ENCODE measurements at places on chromosomes 2 and 18.

DNA sequence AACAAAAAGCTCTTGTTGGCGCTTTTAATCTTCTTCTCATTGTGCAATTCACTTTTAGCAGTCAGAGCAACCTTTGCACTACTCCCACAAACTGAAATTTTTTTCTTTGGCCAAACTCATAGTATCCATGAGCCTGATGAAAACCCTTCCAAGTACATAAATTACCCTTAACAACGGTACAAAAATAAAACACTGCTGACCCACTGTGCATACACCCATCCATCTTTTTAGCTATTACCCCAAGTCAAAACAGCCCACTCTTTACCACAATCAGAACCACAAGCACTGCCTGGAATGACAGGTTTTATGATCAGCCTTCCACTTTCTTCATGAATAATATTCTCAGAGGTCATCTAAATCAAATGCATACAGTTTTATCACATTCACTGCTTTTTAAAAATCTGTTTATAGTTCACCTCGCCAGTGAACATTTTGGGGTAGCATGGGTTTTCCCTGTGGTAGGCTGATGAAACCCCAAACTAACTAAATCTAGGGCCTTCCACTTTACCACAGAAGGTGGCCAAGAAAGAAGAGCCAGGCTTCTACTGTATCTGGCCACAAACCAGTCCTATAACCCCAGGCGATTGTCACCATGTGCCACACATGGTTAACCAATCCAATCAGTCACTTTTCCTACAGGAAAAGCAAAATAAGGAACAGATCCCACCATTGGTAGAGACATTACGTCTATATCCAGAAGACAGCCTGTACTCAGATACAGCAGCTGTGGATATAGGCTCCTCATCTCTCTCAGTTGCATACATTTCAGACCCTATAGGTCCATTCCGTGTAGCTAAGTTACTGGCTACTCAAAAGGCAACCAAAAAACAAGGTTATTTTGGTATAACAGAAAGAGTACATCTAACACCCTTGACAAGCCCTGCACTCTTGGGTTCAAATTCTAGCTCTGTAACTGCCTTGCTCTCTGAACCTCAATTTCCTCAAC is 171.3 kb downstream of the THADA start:
- DNase-seq: no peak

- no peak for DNase-seq
Observed at GRCh38 chr2:205034034-205034433, 488.8 kb downstream of the PARD3B start.

- no peak for DNase-seq
Observed at GRCh38 chr18:76195601-76196000, 299.4 kb downstream of the ZNF516 start.

DNA sequence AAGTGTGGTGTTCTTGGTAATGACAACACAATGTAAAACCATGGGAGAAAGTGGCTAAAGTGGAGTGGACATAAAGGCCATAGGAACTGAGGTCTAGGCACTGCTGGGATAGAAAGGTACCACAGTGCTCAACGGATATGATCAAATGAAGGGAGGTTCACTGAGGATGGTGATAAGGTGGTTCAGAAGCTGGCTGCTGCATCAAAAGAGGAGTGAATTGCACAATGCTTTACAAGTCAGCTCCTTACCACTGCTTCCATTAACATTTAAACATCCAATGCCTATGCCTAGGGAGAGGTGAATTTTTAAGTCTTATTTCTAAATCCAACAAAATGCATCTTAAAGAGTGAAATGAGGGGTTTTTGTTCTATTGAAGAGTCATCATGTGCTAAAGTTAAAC is 100.1 kb upstream of the ITGB6 start:
- DNase-seq: no peak

DNA sequence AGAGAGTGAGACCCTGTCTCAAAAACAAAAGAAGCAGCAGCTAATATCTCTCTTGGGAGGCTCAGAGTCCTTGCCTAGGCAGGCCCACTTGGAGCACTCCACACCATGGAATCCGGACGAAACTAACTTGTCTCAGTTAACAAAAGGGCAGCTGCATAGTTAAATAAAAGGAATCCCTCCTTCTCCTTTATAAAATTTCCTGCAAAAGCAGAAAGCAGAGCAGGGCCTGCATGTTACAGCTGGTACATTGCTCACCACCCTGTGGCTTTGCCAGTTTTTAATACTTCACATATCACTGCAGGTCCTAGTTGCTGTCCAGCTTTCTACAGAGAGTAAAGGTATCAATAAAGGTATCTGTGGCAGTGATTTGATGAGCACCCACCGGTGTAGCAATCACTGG is 93.6 kb downstream of the ASAP2 start:
- no peak for DNase-seq

DNA sequence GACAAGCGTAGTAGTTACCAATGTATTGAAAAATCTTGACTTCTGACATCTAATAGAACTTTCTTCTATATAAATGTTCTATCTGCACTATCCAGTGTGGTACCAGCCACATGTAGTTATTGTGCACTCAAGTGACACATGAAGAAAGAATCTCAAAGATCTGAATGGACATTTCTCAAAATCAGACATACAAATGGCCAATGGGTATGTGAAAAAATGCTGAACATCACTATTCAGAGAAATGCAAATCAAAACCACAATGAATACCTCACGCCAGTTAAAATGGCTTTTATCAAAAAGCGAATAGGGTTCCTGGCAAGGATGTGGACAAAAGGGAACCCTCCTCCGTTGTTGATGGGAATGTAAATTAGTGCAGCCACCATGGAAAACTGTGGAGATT is 37.5 kb upstream of the SMCHD1 start:
- DNase-seq: no peak

GRCh38 chr18:76822506-76823160 is at the start of gene ZNF236:
TSS of gene ZNF236 (plus strand) at chr18:76822557. CDS start at chr18:76822608, 51 bp downstream.
- DNase-seq: peak; percentile 75

DNA sequence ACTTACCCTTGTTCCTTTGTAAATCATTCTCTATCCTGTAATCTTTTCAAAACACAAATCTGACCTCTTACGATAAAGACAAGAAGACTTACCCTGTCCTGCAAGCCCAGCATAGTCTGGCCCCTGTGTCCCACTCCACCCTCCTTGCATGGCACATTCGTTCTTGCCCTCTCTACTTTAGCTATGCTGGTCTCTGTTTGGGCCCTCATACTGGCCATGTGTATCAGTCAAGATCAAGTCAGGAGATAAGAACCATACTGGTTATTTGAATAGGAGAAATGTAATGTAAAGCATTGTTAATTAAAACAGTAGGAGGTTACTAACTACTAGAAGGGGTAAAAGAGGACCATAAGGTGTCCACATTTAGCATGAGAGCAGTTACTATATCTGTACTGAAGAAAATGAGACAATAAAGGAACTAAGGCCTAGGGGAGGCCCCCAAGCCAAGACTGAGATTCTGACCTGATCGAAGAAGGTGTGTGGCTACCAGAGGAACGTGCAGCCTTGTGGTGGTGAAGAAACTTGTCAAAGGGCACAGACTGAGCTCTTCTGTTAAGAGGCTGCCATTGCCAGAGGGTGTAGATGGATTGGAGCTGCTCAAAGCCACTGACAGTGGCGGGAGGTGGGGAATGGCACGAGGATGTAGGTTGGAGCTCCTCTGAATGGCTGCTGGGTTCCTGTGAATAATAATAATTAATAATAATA is 80.8 kb downstream of the KCTD18 start:
- DNase-seq: no peak

GRCh38 chr2:9558948-9559381 is 3.3 kb upstream of the ADAM17 start:
- no peak for DNase-seq

DNA sequence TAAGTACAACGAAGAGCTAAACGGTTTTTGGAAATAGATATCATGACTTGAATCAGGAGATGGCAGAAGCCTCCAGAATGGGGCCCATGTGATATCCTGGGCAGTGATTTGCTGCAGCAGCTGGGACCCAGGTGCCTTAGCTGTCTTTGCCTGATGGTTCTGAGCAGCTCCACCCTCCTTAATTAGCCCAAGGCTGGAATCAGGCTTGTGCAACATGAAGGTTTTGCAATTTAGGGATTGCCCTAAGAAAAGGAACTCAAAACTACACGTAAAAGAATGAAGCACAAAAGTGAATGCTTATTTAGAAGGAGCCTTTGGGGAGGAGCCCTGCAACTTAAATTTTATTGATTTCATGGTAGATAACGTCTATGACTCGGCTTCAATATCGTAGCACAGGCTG is 17.3 kb upstream of the CNDP2 start:
- no peak for DNase-seq

DNA sequence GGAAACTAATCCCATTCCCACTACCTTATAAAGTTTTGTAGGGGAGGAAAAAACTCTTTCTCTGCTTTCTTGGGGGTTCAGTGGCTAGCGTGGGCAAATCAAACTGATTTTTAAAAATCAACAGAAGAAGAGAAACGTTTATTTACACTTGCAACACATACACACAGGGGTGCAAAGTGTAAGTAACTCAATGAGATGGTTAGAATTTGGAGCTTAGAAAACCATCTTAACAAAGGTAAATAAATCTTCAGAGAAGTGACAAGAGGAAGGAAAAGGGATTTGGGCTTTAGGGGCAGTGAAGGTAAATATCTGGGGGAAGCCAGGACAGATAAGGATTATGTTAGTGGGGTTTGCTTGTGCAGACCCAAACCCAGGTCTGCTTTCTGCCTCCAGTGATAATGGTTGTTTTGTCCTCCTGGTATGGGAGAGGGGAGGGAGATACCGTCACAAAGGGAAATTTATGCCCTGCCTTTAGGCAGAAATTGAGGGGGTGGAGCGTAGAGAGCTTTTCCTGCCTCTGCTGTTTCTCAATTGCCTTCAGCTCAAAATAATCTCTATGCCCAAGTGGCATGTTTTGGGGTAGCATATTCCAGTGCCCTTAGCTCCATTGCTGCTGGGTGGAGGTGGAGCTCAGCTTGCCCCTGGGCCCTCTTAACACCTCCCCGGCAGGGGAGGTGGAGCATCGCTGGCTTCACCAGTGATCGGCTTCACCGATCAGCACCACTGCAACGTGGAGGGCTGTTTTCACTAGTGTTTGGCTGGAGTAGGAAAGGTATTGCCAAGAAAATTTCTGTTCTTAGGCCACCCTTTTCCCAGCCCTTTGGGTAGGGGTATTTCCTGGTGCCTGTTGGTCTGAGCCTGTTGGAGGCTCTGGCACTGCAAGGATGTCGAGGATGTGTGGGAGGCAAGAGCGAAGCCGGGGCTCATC is 92.2 kb downstream of the TEX51 start:
- no peak for DNase-seq

- DNase-seq: no peak
Observed at GRCh38 chr2:29559578-29559977, 361.8 kb downstream of the ALK start.

- DNase-seq: peak; percentile 56
Observed at GRCh38 chr18:7177116-7177744, 53.7 kb upstream of the LRRC30 start.

DNA sequence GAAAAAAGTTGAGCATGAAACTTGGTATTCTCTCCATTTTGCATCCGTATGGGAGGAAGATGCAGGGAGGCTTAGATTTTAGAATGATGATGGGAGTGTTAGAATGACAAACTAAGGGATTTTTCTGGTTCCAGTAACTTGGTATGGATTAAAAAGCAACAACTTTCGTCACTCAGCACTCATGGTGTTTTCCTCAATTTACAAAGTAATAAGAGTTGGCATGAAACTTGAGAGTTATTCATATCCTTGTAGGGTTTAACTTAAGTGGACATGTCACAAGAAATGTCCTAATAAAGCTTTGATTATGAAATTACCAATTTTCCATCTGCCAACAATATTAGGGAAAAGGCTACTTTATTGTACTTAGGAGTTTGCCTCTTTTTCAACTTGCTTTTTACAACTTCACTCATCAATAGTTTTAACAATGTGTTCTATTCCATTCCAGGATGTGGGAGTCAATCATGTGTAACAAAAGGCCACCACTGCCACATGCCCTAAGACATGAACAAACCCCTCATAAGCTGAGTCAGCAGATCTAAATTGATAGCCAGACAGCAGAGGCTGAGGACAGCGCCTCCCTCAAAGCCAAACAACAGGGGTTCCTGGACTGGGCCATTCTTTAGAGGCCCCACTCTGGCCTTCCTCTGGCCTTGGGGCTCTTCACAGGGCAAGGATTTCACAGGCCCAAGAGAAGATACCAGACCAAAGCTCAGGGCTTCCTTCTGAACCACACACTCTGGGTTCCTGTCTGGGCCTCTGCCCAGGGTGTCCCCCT is 265.8 kb downstream of the TNS1 start:
- peak; percentile 11 for DNase-seq

- no peak for DNase-seq
Observed at GRCh38 chr18:76376668-76377358, 118.2 kb downstream of the ZNF516 start.

DNA sequence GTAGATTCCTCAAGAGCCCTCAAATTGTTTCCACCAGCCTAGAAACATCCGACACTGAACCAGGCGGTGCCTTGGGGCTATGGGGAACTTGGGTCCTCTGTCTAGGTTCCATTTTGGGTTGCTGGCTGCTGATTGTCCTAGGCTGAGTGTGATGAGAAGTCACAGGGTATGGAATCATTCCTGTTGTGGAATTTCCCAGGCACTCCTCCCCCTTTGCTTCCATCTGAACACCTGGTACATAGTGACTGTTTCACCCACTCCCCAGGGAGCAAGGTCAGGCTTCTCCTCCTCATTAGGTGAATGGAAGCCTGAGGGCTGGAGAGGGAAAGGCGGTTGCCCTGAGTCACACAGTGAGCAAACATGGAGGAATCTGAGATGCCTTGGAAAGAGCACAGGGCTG is 4.5 kb downstream of the KIF3C start:
- no peak for DNase-seq

- DNase-seq: no peak
Observed at GRCh38 chr2:18799397-18799796, 210.0 kb upstream of the NT5C1B start.

- DNase-seq: no peak
Observed at GRCh38 chr18:26435415-26436095, 112.8 kb downstream of the KCTD1 start.

- DNase-seq: no peak
Observed at GRCh38 chr2:56648802-56649201, 465.0 kb downstream of the CCDC85A start.

- no peak for DNase-seq
Observed at GRCh38 chr18:74204526-74205152, 56.3 kb downstream of the TIMM21 start.

GRCh38 chr2:109660046-109660860 is 46.1 kb downstream of the SOWAHC start:
- DNase-seq: no peak

GRCh38 chr18:70523035-70523791 is 234.4 kb downstream of the SOCS6 start:
- no peak for DNase-seq

GRCh38 chr2:72603481-72603880 is 222.4 kb downstream of the EXOC6B start:
- DNase-seq: peak; percentile 15
